ENCODE measurements at places on chromosomes 2 and 18. TPM values are rescaled to one million over a fixed set of nuclear protein-coding genes. Genes with fewer than 3 reads are reported as not detected.

Gene MARCO
- total RNA-seq: not detected

Gene EPB41L3
- 15.0 TPM for total RNA-seq

Gene PID1
- not detected for total RNA-seq

Gene C2orf15
- total RNA-seq: 4.9 TPM

Gene UGT1A4
- total RNA-seq: not detected

Gene RETSAT
- total RNA-seq: 27.7 TPM

Gene STK16
- 25.8 TPM for total RNA-seq

Gene ZNF804A
- not detected for total RNA-seq

Gene SEPTIN10
- 2.1 TPM for total RNA-seq

Gene CFC1
- total RNA-seq: not detected

Gene TAF1B
- 22.7 TPM for total RNA-seq

Gene POTEJ
- not detected for total RNA-seq

Gene NEU4
- total RNA-seq: 1.1 TPM

Gene MSH6
- total RNA-seq: 108 TPM

Gene FAM124B
- total RNA-seq: 0.45 TPM

Gene ELOA2
- total RNA-seq: not detected

Gene KCNF1
- not detected for total RNA-seq

Gene CAPN14
- total RNA-seq: 1.2 TPM

Gene REG3A
- not detected for total RNA-seq

Gene ANKRD23
- total RNA-seq: 6.8 TPM

Gene PRKD3
- total RNA-seq: 20.6 TPM

Gene TRABD2A
- total RNA-seq: 59.9 TPM

Gene LCT
- 0.27 TPM for total RNA-seq

Gene EN1
- total RNA-seq: not detected

Gene SLC16A14
- total RNA-seq: 0.58 TPM

Gene RAB17
- 0.88 TPM for total RNA-seq

Gene PNO1
- total RNA-seq: 15.7 TPM

Gene B3GNT7
- 0.07 TPM for total RNA-seq

Gene DNMT3A
- 83.1 TPM for total RNA-seq

Gene EDAR
- total RNA-seq: 0.43 TPM

Gene MYCN
- not detected for total RNA-seq

Gene PPIL3
- total RNA-seq: 86.4 TPM

Gene FEV
- total RNA-seq: not detected

Gene SMYD1
- total RNA-seq: not detected

Gene COLEC12
- total RNA-seq: not detected

Gene SERPINB12
- not detected for total RNA-seq

Gene HOXD13
- not detected for total RNA-seq

Gene SNRNP27
- 69.4 TPM for total RNA-seq

Data from activated naive CD4-positive, alpha-beta T cell treated with anti-CD3 and anti-CD28 coated beads, Interleukin-2, amount 50 U/mL, for 72 hours (primary cell).